ENCODE measurements at places on chromosomes 3 and 15. TPM values are rescaled to one million over a fixed set of nuclear protein-coding genes. Genes with fewer than 3 reads are reported as not detected.

- DNase-seq, result no peak
These were observed 542 bp downstream of the GABRA5 start for GRCh38 chr15:26867200-26868007.

- no peak for DNase-seq
These were observed 183.5 kb upstream of the C2CD4B start for GRCh38 chr15:62348623-62349022.

GRCh38 chr3:107842940-107843339, 247.9 kb downstream of the CD47 start:
- no peak for DNase-seq

DNA sequence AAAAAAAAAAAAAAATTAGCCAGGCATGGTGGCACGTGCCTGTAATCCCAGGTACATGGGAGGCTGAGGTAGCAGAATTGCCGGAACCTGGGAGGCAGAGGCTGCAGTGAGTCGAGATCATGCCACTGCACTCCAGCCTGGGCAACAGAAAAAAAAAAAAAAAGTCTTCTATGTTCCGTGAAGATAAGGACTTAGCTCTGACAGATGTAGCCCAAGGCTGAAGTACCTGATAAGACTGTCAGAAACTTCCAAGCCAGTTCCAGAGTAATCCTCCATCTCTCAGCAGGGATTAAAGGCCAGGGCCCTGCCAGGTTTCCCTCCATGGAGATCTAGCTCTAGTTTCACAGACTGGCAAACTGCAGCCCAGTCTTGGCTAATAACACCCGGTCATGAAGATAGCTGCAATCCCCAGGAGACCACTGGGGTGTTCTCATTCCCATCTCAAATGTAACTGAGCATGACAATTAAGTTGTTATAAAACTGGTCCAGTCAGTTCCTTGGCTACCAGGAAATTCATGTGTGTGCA, 8.5 kb downstream of the CDCP1 start:
- DNase-seq, result no peak

DNA sequence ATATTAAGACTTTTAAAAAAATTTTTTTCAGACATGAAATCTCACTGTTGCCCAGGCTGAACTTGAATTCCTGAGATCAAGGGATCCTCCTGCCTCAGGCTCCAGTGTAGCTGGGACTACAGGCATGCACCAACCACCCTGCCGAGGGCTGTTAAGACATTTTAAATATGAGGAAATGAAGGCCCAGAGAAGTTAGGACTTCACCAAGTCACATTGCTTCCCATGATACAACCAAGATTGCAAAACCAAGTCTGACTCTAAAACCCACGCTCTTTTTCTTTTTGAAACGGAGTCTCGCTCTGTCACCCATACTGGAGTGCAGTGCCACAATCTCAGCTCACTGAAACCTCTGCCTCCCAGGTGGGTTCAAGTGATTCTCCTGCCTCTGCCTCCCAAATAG, 28.0 kb downstream of the PTPN9 start:
- no peak for DNase-seq

DNA sequence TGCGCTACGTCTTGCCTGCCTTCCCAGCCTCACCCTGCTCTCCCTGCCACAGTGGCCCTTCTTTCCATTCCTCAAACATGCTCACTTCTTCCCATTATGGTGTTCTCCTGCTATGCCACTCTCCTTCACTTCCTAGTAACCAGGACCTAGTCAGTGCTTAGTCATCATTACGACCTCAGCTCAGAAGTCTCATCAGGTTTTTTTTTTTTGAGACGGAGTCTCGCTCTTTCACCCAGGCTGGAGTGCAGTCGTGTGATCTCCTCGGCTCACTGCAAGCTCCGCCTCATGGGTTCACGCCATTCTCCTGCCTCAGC, 149.5 kb downstream of the GREM1 start:
- no peak for DNase-seq

DNA sequence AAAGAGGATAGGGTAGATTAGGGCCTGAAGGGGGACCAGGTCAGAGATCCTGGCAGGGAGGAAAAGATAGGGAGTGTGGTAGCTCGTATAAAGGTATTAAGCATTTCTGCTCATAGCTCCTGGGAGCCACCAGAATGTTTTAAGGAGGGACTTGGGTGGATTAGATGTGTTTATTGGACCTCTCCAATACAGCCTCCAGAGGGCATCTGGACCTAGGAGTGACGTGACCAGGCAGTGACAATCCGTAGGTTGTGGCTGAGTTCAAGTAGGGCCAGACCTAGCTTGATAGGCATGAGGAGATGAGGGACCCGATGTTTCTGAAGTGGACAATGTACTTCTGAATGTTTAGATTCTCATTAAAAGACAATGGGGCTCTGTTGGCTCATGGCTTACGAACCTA, 435.2 kb downstream of the MCTP2 start:
- no peak for DNase-seq

GRCh38 chr3:101851072-101851770, 1.9 kb downstream of the NFKBIZ start:
- DNase-seq, result no peak

- no peak for DNase-seq
These were observed 1.9 kb upstream of the RAB6B start for GRCh38 chr3:133897547-133897946.

- DNase-seq, result no peak
These were observed 95.8 kb downstream of the KCNAB1 start for GRCh38 chr3:156216216-156216615.

- no peak for DNase-seq
These were observed 19.0 kb downstream of the SPG21 start for GRCh38 chr15:64970698-64971097.

- no peak for DNase-seq
These were observed 220.9 kb upstream of the CTNNB1 start for GRCh38 chr3:40978442-40978841.

GRCh38 chr15:77627067-77627466, 5.6 kb downstream of the LINGO1 start:
- no peak for DNase-seq

DNA sequence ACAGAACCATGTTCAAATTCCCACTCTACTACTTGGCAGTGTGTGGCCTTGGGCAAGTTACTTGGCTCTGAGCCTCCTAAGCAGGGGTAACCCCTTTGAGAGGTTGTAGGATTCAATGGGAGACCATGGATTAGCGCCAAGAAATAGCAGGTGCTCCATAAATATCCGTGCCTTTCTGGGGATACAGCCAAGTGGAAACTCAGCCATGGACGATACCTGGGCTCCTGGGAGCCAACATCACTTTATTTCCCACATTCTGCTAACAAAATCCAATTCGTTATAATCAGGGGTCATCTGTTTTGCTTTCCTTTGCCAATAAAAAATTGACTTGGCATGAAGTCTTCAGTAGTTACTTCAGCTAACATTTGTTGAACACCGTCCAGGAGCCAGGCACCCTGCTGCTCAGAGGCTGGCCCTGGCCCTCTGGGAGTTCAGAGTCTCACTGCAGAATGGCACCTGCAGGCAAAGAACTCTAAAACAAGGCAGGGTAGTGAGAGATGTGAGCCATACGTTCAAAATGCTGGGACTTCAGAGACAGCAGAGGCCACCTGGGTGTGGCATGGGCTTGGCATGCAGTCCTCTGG, 42.3 kb downstream of the ZDHHC19 start:
- no peak for DNase-seq

DNA sequence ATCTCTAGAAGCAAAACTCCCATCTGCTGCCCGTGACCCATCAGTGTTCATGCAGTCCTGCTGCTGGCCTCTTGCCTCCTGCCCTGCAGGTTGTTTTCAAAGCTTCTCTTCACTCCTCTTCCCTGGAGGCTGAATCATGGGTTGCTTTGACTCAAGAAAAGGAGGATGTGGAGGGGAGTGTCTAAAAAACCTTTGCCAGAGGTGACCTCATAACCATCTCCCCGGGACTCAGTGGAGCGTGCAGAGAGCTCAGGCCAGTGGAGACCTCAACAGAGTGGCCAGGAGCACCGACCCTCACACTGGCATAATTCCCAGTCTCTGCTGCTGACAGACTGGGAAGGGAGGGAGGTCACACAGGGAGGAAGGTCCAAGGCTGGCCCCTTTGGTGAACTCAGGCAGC, 60.9 kb upstream of the ITGA11 start:
- no peak for DNase-seq

DNA sequence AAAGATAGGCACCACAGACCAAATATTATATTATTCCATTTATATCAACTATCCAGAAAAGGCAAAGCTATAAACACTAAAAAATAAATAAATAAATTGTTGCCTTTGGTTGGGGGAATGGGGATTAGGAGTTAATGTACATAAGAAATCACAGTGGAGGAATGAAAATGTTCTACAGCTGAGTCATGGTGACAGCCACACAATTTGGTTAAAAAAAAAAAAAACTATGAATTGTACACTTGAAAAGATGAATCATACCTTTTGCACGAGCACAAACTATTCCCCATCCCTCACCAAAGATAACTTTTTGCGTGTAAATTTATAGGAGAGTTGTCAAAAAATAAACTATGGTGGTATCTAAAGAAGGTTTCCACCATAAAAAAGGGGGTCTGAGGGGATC, 103.2 kb downstream of the TBC1D5 start:
- no peak for DNase-seq

DNA sequence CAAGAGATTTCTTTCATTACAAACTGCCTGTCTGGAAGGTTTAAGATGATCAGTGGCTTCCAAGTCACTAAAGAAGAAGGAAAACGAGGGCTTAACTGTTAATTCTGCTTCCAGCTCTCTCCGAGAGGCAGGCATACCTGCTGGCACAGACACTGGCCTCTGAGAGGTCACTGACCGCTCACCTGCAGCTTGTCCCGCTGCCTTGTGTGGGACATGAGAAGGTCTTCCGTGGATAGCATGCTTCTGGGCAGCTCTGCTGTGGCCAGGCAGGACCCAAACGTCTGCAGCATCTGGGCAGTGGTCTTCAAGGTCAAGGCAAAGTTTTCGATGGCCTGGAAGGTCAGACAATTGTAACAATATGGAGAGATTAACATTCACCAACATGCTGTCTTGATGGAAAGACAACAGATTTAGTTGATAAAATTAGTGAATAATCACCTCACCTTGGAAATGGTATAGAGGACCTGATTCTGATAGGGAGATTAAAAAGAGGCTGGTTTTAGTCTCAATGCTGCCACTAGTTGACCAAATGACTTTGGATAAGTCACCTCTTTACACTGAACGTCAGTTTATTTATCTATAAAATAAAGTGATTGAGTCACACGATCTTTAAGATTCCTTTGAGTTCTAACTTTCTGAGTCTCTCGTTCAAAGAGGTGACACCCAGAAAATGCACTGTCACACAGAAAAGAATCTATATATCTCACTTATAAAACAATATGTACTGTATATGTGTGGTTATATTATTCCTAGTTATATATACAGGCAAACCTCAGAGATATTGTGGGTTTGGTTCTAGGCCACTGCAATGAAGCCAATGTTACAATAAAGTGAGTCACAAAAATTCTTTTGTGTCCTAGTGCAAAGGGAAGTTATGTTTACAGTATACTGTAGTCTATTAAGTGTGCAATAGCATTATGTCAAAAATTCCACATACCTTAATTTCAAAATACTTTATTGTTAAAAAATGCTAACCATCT, 65.1 kb downstream of the B3GNT5 start:
- no peak for DNase-seq

- no peak for DNase-seq
These were observed 321.8 kb downstream of the TIGIT start for GRCh38 chr3:114615523-114616085.

DNA sequence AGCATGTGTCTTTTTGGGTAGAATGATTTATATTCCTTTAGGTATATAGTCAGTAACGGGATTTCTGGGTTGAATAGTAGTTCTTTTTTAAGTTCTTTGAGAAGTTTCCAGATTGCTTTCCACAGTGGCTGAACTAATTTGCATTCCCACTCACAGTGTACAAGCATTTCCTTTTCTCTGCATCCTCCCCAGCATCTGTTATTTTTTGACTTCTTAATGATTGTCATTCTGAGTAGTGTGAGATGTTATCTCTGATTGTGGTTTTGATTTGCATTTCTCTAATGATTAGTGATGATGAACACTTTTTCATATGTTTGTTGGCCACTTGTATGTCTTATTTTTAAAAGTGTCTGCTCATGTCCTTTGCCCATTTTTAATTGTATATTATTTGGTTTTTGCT, 337.6 kb downstream of the EFHB start:
- DNase-seq, result no peak

DNA sequence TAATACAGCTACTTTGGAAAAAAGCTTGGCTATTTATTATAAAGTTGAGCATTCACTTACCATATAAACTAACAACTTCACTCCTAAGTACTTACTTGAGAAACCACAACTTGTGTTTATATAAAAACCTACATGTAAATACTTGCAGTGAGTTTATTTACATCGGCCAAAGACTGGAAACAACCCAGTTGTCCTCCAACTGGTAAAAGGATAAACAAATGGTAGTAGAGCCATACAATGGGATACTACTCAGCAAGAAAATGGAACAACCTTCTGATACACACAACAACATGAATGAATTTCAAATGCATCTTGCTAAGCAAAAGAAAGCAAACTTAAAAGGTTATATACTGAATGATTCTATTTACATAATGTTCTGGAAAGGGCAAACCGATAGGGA, 63.7 kb downstream of the SLC7A14 start:
- DNase-seq, result no peak

GRCh38 chr3:6396631-6397030, 464.3 kb upstream of the GRM7 start:
- DNase-seq, result no peak

GRCh38 chr3:30933478-30934207, 39.2 kb upstream of the GADL1 start:
- no peak for DNase-seq

DNA sequence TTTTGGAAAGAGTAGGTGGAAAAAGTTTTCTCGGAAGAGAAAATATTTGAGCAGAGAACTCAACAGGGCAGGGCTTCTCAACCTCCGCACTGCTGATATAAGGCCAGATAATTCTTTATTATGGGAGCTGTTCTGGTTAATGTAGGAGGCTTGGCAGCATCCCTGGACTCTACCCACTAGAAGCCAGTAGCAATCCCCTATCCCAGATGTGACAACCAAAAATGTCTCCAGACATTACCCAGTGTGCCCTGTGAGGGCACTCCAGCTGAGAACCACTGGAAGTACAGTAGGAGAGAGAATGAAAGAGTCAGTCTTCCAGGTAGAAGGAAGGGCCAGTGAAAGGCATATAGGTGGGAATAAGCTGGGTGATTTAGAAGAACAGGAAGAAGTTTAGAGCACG, 647.8 kb upstream of the ADAMTS9 start:
- DNase-seq, result no peak

DNA sequence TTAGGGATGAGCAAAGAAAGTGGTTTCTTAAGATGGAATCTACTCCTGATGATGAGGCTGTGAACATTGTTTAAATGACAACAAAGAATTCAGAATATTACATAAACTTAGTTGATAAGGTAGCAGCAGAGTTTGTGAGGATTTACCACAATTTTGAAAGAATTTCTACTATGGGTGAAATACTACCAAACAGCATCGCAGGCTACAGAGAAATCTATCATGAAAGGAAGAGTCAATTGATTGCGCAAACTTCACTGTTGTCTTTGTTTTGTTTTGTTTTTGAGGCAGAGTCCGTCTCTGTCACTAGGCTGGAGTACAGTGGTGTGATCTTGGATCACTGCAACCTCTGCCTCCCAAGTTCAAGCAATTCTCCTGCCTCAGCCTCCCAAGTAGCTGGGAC, 107.4 kb upstream of the SLC6A6 start:
- DNase-seq, result no peak

GRCh38 chr3:3107181-3107580, 3.0 kb downstream of the IL5RA start:
- DNase-seq, result no peak

ZDHHC19 gene
- not detected for total RNA-seq

CAPN3 gene
- 5.5 TPM for total RNA-seq

GHSR gene
- not detected for total RNA-seq

CPNE9 gene
- 0.25 TPM for total RNA-seq

SLC30A4 gene
- total RNA-seq, result 3.5 TPM

TPRG1 gene
- 1.7 TPM for total RNA-seq

RPL39L gene
- 20.4 TPM for total RNA-seq

UCN2 gene
- not detected for total RNA-seq

TMOD2 gene
- 10.9 TPM for total RNA-seq
